ENCODE measurements at places on chromosomes 16 and 17.

DNA sequence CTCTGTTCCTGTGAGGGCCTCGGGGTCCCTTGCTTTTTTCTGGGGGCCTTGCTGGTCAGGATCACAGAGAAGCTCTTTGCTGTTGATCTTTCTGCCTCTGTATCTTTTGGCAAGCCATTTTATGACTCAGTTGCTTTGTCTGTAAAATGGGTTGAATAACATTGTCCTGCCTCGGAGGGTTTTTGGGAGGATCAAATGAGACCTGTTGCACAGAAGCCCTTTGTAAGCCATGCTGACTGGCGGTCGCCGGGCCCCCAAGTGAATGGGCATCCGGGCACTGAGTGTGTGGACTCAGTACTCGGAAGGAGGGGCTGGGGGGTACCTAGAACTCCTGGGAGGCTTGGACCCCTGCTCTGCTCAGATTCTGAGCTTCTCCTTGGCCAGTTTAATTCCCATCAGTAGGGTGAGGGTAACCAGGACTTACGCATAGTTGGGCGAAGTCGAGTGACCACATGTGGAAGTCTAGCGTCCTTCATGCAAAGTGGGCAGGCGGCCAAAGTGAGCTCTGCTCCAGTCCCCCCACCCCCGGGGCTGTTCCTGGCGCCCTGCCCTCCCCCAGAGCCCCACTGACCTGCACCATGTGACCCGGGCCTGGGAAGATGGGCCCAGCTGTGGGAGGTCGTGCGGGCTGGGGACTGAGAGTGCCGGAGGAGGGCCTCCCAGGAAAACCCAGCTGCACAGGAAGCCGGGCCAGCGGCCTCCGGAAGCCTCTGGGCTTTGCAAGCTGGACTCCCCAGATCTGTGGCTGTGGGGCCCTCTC is 284.0 kb downstream of the SEC14L1 start:
- no peak for DNase-seq

GRCh38 chr16:12951392-12951791 is 50.0 kb downstream of the SHISA9 start:
- no peak for DNase-seq

DNA sequence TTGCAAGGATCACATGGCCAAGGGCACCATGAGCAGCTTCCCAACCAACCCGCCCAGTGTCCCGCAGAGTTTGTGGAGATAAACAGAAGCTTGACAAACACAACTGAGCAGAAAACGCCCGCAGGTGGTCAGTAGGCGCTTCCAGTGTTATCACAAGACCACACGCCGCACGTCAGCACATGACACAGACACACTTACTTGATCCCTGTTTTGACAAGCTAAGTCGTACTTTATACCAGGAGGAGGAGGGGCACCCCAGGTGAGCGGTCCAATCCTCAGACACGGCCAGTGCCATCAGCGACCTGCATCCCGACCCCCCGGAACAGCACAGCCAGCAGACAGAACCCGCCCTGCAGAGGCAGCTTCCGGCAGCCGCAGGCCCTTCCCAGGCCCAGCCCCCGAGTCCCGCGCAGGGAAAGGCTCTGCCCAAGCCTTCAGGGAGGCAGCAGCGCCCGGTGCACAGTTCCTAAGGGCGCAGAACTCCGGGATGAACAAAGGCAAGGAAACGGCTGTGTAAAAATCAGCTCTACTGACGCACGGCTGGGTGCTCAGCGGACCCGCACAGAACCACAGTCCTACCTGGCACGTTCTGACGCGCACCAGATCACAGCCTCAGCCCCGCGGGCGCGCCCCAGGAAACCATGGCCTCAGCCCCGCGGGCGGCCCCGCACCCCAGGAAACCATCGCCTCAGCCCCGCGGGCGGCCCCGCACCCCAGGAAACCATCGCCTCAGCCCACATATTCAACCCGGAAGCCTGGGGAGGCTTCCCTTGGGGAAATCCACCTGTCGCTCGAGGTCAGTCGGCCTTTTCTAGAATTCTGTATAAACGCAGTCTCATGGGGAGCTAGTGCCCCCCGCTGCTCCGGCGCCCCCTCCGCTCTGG is 27.8 kb downstream of the AXIN1 start:
- peak; percentile 16 for DNase-seq

DNA sequence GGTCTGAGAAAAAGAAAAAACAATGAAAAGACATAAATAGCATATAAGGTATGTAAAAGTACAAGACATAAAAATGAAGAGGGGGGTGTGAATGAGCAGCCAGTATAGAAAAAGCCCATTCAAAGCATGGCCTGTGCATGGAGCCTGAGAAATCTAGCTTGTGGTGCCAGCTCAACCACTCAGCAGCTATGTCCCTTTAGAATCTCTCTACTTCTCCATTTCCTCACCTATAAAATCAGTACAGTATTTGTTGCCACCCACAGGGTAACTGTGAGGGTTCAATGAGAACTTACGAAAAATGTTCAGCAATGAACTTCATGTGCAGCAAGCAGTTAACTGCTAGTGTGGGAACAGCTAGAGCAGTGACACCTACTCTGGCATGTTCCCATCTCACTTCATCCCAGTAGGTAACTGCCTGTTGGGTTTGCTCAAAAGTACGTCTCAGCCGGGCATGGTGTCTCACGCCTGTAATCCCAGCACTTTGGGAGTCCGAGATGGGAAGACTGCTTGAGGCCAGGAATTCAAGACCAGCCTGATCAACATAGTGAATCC is 15.3 kb downstream of the CYTH1 start:
- DNase-seq, result no peak

DNA sequence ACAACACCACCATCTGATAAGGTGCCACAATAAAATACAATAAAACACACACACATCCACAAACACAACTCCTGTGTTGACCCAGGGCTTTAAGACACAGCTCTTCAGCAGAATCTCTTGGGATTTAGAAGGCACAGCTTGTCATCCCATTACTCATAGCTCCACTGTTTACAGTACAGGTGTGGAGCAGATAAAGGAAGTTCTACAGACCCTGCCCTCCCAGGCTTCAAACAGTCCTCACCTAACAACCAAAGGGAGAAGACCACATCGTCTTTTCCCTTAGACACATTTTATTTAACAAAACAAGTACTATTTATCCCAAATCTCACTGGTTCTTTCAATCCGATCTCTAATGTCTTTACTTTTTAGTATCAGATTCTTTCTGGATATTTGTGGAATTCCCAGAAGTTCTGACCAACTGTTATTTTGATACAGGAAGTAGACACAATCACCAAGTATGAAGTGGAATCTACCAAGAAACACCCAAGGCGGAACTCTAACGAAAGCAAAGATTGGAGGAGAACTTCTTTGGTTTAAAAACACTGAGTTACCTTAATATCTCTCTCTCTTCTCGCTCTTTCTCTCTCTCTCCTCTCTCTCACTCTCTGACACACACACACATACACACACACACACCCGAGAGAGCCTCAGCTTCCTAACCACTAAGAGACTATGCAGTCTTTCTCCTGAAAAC is 46.1 kb downstream of the CYTH1 start:
- DNase-seq, result no peak

GRCh38 chr16:50102051-50102746 is 36.4 kb downstream of the HEATR3 start:
- no peak for DNase-seq

DNA sequence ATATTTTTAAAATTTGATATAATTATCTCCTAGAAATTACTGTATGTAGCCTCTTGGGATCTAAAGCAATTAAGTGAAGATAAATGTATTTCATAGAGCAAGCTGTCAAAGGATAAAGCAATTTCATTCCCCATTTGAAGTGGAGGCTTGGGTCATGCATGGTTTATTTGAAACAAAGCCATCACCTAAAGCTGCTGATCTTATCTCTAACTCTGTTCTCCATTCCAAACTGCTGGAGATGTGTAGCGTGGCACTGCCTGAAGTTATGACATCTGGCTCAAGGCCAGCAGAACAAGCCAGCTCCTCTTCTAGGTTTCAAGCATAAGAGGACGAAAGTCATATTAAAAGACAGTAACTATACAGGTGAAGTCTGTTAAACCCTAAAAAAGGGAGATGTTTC is 83.9 kb downstream of the HIC1 start:
- no peak for DNase-seq

GRCh38 chr17:41865596-41865893 is 322 bp upstream of the KLHL11 start:
- DNase-seq, result no peak
